Activated T-cell treated with anti-CD3 and anti-CD28 coated beads, Interleukin-2, amount 50 U/mL, for 48 hours (primary cell): ENCODE measurements at places on chromosomes 5 and 9.

GRCh38 chr5:92519811-92520632 is 1061.0 kb downstream of the NR2F1-AS1 start:
- no peak for DNase-seq

GRCh38 chr5:160271396-160271795 is 41.0 kb downstream of the CCNJL start:
- DNase-seq: no peak

DNA sequence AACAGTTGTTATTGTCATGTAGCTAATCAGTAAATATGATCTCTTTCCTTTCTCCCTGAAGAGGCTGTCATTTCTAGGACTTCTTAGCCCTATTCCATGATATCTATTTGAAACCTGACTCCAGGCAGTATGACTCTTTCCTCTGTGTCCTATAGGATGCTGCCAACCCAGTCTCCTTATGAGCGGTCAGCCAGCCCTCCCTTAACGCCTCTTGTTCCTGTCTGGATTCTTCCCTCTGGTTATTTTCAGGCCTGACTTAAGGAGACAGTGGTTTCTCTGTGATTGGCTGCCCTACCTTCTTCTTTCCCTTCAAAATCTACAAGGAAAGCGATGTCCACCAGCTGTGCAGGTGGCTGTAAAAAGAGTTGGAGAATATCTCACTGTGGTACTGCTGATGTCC is 19.4 kb upstream of the C5orf63 start:
- DNase-seq: no peak

DNA sequence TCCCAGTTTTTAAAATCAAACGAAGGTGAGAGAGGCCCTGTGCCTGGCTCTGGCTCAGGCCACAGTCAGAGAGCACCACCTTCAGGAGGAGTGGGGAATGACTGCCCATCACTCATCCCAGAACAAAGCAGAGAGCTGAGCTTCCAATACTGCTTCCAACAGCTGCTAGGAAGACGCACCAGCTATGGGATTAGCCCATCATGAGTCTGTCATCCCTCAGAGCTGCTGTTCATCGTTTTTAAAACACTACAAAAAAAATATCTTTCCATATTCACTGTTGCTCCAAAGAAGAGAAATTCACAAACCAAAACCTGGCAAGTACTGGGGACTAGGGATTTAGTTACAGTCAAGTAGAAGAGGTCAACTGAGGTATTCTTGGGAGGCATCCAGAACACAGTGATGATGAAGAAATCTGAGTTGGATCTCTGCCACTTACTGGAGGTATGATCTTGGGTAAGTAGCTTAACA is 102.4 kb downstream of the CDK5RAP2 start:
- DNase-seq: peak; percentile 52

- no peak for DNase-seq
Observed at GRCh38 chr9:71431931-71432330, 310.5 kb upstream of the TRPM3 start.

DNA sequence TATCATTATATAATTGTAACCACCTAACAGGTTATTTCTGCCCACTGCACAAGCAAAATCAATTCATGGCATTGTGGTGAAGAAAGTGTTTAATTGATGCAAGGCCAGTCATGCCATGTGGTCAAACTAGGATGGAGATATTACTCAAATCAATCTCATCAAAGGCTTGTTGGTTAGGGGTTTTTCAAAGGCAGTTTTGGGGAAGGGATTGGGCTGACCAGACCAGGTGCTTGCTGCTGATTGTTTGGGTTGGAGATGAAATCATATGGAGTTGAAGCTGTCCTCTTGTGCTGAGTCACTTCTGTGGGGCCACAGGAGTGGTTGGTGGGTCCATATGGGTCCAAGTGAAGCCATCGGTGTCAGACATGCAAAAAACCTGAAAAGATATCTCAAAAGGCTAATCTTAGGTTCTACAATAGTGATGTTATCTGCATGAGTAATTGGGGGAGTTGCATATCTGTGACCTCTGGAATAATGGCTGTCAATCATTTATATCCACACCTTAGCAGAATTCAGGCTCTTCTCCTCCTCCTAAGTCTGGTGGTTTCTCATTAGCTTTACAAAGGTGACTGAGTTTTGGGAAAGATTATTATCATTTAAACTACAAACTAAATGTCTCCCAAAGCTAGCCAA is 44.9 kb downstream of the HMGCS1 start:
- no peak for DNase-seq

GRCh38 chr9:127185931-127186781 is 63.7 kb upstream of the ANGPTL2 start:
- DNase-seq: no peak

DNA sequence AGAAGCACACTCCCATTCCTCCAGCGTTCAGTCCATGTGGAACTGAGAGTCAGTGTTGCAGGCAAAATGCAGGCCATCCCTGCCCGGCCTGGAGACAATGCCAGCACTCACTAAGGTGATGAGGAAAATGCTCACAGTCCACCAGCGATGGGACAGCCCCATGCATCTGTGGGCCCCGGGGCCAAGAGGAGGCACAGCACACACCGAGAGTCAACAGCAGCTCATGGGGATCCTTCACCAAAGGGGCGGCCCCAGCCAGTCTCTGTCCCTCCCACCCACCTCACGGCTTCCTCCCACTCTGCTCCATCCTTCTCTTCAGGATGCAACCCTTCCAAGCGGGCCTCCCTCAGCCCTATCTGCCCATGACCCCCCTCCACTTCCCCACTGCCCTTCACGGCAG is 6.2 kb downstream of the SEMA4D start:
- DNase-seq: peak; percentile 53
